Nasal cavity respiratory epithelium epithelial cell of viscerocranial mucosa (primary cell): ENCODE measurements at places on chromosomes 4 and X. TPM values are rescaled to one million over a fixed set of nuclear protein-coding genes. Genes with fewer than 3 reads are reported as not detected.

Gene FAT1
- total RNA-seq, result 505 and 521 TPM in 2 replicates

Gene TBC1D9
- 27.7 and 62.1 TPM in 2 replicates for total RNA-seq

Gene SMR3A
- total RNA-seq, result not detected in 2 replicates

Gene FAAH2
- 7.5 and 10.1 TPM in 2 replicates for total RNA-seq

Gene HDX
- total RNA-seq, result 1.4 and 6.3 TPM in 2 replicates

Gene GIMD1
- total RNA-seq, result not detected in 2 replicates

Gene PPP2R2C
- total RNA-seq, result 2.7 and 17.4 TPM in 2 replicates

Gene PABPC1L2A
- not detected in 2 replicates for total RNA-seq

Gene GRIPAP1
- 23.6 and 36.5 TPM in 2 replicates for total RNA-seq

Gene PDGFRA
- total RNA-seq, result 0.36 TPM in 1 of 2 replicates, not detected in the other

Gene ESX1
- total RNA-seq, result not detected in 2 replicates

Gene XAGE2
- not detected in 2 replicates for total RNA-seq
